ENCODE measurements at places on chromosomes 16 and 17.
A peak's percentile ranks its signal among the peaks of the same experiment; 100 is the strongest.

GRCh38 chr17:7262935-7263800, 890 bp upstream of the CLDN7 start:
- peak; percentile 34 for DNase-seq

DNA sequence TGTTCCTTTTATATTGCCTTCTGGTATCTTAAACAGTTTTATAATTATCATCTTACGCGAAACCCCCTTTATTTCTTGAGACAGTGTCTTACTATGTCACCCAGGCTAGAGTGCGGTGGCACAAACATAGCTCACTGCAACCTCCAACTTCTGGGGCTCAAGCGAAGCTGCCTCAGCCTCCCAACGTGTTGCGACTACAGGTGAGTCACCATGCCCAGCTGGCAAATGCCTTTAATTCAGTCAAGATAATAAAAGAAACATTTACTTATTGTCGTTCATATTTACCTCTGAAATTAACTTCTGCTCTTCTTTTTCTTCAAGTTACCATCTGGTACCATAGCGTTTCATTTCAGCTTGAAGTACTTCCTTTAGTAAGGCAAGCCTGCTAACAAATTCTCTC, 43.9 kb downstream of the FBXL20 start:
- no peak for DNase-seq

DNA sequence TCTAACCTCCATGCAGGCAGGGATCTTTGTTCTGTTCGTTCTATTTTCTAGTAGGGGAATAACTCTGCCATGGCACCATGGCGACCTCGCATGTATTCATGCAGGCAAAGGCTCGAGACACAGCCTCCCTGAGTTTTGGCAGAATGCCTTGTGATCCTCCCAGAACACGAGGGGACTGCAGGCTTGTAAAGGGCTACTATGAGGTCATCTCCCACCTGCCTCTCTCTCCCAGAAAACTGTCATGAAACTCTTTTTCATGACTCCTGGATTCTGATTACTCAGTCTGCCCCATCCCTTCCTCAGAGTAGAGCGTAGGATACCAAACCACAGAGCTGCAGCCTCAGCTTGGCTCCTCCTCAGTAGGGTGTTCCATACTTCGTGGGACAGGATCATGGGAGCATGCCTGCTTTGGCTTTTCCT, 64.3 kb downstream of the IGF2BP1 start:
- no peak for DNase-seq

DNA sequence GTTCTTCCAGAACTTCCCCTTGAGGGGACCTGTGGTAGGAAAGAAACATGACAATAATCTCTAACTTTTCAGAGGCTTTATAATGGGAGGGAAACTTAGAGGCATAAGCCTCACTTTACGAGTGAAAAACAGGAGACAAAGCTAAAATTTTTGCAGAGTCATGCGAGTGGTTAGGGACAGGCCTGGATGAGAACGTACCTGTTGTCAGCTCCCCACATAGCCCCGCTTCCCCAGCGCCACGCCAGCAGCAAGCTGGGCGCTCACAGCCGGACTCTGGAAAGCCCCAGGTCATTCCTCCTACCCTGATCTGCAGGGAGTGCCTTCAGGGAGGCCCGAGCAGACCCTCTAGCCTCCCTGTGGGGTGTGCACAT, 53.6 kb downstream of the LDHD start:
- no peak for DNase-seq

DNA sequence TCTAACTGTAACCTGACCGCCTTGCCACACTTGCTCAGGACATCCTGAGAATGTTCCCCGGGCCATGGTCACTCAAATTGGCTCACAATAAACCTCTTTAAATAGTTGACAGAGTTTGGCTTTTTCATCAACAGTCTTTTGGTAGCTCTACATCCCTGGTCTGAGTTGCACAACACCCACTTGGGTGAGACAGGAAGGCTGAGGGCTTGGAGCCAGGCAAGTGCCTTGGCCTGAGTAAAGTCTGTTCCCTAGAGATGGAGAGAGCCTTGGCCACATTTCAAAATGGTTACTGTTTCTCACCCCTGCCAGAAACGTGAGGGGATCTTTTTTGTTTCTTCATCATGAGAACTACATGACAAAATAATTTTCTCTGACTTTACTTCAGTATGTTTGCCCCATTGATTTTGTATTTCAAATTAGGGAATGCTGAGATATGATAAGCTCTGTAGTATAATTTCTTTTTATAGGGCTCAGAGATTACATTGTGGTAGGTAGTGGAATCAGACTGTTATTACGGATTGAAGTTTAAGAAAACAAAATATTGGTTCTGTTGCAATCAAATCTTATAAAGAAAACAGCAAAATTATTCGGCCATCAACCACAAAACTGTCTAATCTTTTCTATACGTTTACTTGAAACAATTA, 53.9 kb upstream of the NETO2 start:
- no peak for DNase-seq

DNA sequence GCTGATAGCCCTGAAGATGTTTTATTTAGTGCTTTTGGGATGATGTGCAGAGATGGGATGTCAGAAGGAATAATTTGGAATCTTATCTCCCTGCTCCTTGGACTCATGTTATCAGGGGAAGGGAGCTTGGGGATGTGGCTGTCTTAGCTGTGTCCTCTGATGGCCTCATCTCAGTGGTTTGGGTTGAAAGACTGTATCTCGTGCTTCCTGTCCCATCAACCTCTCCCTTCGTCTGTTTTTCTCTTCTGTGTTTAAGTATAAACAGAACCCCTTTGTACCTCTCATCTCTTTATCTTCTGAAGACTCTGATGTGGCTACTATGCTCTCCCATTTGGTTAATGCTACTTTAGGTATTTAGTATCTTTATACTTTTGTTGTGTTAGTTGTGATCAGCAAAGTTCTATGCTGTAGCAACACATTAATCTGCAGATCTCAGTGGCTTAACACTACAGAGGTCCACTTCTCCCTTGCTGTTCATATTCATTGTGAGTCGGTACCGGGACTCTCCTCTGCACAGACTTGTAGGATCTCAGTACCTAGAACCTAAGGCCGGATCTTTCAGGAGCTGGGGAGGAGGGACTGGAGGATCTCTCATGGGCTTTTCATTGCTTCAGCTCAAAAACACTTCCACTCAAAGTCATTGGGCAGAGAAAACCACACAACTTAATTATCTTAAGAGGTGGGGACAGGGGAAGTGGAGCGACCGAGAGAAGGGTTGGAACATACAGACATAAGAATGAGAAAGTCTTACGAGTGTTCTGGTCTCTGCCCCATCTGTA, 28.8 kb downstream of the PRKCA start:
- no peak for DNase-seq

GRCh38 chr16:85484347-85485300, 128.5 kb upstream of the GSE1 start:
- peak; percentile 34 for DNase-seq

GRCh38 chr17:29567554-29568330, 759 bp upstream of the TP53I13 start:
- DNase-seq, result peak; percentile 53

DNA sequence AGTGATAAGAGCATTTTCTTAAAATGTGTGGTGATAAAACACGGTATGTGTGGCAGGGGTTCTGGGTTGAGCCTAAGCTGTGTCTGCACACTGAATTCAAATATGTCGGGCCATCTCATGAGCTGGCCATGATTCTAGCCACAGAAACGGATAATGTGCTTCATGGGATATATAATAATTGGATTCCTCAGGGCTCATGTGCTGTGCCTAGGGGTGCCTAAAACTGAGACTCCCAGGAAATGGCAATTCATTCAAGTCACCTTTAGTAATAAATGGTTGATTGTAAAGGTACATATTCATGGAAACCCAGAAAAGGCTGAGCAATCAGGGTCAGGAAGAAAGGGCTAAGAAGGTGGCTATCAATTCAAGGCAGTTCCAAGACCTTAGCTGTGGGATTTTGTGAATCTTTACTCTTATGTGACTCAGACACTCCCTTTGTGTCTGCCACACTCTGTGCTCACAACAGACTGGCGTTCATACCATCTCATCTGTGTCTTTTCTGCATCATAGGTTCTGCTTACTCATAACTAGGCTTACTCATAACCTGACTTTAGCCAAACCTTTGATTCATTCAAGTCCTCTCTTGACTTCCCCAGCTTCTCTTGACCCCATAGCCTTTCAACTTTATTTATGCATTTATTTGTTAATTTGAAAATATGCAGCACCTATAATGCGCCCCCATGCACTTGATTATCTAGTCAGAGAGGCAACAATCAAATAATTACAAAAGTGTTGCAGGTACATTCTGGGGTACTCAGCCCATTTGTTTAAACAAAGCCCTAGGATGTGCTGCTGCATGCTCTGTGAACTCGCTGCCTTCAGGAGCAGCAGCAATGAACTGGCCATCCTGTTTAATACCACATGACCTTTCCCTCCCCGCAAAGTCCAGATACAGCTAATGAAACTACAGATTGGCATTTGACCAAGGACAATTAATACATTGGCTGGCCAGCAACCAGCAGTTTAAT, 28.4 kb upstream of the MED13 start:
- DNase-seq, result no peak

- no peak for DNase-seq
Observed at GRCh38 chr16:88521674-88522073, 48.5 kb upstream of the ZC3H18 start.

- DNase-seq, result no peak
Observed at GRCh38 chr16:74472010-74472409, 50.7 kb upstream of the CLEC18B start.

DNA sequence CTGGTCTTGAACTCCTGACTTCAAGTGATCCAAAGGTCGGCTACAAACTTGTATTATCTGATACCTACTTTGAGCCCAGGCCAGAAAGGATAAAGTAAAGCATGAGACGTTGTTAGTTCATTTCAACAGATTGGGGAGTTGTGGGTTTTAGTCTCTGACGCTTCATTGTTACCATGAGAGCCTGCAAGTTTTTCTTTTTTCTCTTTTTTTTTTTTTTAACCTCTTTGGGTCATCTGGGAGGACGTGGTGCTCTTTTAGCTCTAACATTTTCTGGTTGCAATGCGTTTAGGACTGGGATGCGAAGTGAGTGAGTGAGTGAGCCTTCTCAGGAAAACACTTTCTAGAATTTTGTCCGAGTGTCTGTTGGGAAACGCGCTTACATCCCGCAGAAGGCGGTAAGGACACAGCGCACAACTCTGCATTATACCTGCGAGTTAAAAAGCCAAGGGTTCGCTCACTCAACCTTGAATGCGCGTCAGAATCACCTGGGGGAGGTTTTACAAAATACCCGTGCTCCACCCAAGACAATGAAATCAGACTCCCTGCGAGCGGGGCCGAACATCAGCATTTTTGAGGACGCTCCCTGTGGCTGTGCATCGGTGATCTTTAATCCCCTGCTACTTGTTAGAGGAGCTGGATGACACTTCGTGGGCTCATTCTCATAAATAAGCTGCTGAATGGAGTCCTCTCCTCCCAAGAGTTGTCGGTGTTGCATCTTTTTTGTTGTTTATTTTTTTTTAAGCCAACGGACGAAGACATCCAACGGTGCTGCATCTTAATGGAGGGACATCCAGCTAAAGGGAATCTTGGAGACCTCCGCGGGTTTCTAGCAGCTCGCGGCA, 629 bp upstream of the RNF135 start:
- DNase-seq, result peak; percentile 22

DNA sequence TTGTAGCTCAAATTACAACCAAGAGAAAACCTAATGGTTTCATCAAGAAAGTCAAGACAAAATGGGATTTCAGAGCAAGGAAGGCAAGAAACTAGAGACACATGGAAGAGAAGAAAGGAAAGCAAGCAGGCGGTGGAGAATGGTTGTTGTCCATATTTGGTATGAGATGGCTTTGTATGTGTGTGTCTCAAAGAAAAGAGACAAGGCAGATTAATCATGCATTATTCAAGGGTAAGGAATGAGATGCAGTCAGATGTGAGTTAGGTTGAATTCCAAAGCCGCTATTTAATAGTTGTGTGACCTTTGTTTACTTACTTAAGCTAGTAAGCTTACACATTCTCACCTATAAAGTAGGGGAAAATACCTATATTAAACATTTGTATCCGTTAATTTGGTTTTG, 1029.6 kb downstream of the CDH11 start:
- DNase-seq, result no peak

GRCh38 chr16:693766-694165, 3.6 kb upstream of the WDR24 start:
- no peak for DNase-seq

- no peak for DNase-seq
Observed at GRCh38 chr17:37779554-37779953, 34.7 kb upstream of the HNF1B start.

DNA sequence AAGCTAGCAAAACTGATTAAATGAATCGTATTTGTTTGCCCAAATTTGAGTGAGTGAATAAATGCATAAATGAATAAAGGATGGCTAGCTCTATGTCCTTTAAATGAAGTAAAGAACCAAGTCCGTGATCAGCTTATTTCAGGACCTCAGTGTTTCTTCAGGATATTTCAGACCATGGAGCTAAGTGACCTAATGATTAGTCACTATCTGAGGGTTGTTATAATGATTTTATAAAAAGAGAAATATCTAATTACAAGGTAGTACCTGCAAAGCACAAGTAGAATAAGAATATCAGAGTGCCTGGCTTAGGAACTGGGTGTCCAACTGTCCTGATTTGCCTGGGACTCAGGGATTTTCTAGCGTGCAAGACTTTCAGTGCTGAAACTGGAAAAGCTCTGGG, 12.5 kb downstream of the KCNJ2 start:
- DNase-seq, result no peak

- no peak for DNase-seq
Observed at GRCh38 chr17:49990921-49991320, 4.1 kb downstream of the DLX3 start.

GRCh38 chr17:17025621-17026020, 16.6 kb upstream of the MPRIP start:
- no peak for DNase-seq

GRCh38 chr16:66521252-66521713, 28.6 kb downstream of the TK2 start:
- DNase-seq, result peak; percentile 54

GRCh38 chr17:1299552-1300370, 20.3 kb downstream of the TRARG1 start:
- DNase-seq, result no peak

DNA sequence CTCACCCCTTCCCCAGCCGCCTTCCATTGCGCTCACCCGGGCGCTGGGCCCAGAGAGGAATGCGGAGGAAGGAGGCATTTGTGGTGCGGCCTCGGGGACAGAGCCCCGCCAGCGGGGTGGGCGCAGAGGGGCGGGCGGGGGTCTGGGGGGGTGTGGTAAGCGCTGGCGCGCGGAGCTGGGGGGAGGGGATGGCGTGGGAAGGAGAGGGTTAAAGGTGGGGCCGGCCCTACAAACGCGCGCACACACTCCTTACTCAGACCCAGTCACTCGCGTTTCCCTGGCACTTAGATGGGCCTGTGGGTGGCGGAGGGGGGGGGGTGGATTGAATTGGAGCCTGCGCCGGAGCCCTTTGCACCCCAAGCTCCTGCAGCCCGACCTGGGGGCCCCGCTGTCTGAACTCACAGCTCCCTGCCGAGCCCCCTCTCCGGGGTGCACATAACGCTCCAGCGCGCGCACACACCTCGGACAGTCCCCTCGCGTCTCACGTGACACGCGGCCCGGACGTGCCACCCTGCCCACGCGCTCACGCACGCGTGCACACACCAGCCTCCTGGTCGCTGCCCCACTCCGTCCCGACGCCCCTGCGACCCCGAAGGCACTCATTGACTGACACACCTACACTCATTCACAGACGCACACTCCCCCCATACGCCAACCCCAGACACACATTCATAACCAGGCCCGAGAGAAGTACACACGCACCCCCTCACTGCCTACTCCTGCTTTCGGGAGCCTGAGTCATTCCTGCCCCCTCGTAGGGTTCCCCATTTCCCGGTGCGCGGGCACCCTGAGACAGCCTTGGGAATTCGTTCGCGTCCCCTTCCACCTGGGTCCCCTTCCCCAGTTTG, 844 bp downstream of the TBKBP1 start:
- DNase-seq, result peak; percentile 57

GRCh38 chr17:74680213-74680612, 32.5 kb downstream of the CD300LF start:
- no peak for DNase-seq

- DNase-seq, result no peak
Observed at GRCh38 chr17:82497483-82498405, 21.8 kb upstream of the FOXK2 start.
